ENCODE measurements at places on chromosomes 3 and 15. TPM values are rescaled to one million over a fixed set of nuclear protein-coding genes. Genes with fewer than 3 reads are reported as not detected.

The CNTN4 gene
- total RNA-seq = 1.6 TPM

GRCh38 chr3:15726043-15726442 lies 71.7 kb downstream of the ANKRD28 start:
- H3K27me3 ChIP-seq = no peaks in the 10 kb centered on the region
- H3K4me3 ChIP-seq = no peak overlapping the region
- H3K36me3 ChIP-seq = peaks cover 16% of the 10 kb centered on the region
- no peaks in the 10 kb centered on the region for H3K4me1 ChIP-seq

The ANAPC13 gene
- total RNA-seq = 49.2 TPM

GRCh38 chr15:67024314-67024997 lies 40.9 kb upstream of the SMAD3 start:
- peak; percentile 79 for DNase-seq
- H3K36me3 ChIP-seq = peaks cover 8% of the 10 kb centered on the region
- H3K27me3 ChIP-seq = no peaks in the 10 kb centered on the region
- H3K4me1 ChIP-seq = peaks cover 38% of the 10 kb centered on the region
- H3K4me3 ChIP-seq = peak overlapping the region; percentile 7

GRCh38 chr3:124878561-124879336 lies 8.4 kb downstream of the ITGB5 start:
- peak; percentile 72 for DNase-seq
- peak overlapping the region; percentile 83 for H3K27ac ChIP-seq
- peaks cover 10% of the 10 kb centered on the region for H3K36me3 ChIP-seq

DNA sequence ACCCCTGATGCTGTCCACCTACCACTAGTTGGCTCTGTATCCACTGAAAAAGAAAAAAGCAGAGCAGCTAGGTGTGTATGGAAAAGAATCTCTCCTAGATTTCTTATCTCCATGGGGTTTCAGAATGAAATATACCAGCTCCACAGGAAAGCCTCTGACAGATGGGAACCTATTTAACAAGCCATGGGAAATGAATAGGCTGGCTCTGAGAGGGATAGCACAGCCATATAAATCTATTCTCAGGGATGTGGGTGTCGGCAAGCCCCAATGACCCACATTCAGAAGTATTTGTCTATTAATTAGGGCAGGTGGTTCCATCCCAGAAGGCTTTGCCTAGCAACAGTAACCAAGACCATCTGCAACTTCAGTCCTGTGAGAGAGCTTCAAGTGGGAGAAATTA lies 694.1 kb downstream of the AGBL1 start:
- no peaks in the 10 kb centered on the region for H3K36me3 ChIP-seq
- H3K27ac ChIP-seq = no peak overlapping the region
- no peak for DNase-seq
- no peaks in the 10 kb centered on the region for H3K27me3 ChIP-seq
- no peak overlapping the region for H3K4me3 ChIP-seq

DNA sequence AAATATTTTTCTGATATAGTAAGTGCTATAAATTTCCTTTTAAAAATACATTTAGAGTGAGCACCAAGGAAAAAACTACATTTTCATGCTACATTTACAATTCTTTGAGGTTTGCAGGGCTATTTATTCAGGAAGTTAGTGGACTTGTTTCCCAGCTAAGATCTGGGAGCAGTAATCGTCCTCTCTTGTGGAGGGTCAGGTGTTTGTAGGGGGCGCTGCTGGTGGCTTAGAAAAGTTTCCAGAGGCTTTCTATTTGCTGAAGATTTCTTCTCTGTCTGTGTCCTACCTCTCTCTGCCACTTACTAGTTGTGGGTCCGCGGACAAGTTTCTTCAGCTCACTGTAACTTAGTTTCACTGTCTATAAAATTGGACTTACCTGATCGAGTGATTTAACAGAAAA lies 163.9 kb downstream of the PEX5L start:
- H3K27ac ChIP-seq = no peak overlapping the region
- H3K36me3 ChIP-seq = no peaks in the 10 kb centered on the region
- DNase-seq = no peak
- no peaks in the 10 kb centered on the region for H3K27me3 ChIP-seq
- H3K4me1 ChIP-seq = no peaks in the 10 kb centered on the region

The SLCO2A1 gene
- not detected for total RNA-seq

- H3K4me3 ChIP-seq = no peak overlapping the region
- no peaks in the 10 kb centered on the region for H3K36me3 ChIP-seq
- no peak overlapping the region for H3K27ac ChIP-seq
- peak; percentile 1 for DNase-seq
- H3K4me1 ChIP-seq = no peaks in the 10 kb centered on the region
Observed at GRCh38 chr3:1404270-1404962, 311.6 kb downstream of the CNTN6 start.

The TMED3 gene
- total RNA-seq = 139 TPM

DNA sequence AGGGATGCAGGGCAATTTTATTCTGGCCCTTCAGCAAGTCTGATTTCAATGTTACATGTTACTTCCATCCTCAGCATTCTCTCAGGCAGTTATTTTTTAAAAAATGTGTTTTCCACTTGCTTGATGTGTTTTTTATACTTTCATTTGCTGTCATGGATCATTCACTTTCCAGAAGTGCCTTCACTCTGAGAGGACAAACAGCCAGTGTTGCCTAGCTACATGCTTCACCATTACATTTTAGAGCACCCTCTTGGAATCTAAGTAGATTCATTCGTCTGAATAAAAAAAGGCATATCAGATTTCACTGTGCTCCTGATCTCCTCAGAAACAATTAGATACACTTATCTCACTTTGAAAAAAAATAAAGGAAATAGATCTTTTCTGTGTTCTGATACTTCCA lies 93.6 kb upstream of the POU1F1 start:
- no peak for DNase-seq
- H3K27ac ChIP-seq = no peak overlapping the region
- no peaks in the 10 kb centered on the region for H3K36me3 ChIP-seq
- no peaks in the 10 kb centered on the region for H3K27me3 ChIP-seq
- no peak overlapping the region for H3K4me3 ChIP-seq

- H3K27ac ChIP-seq = no peak overlapping the region
- no peak overlapping the region for H3K4me3 ChIP-seq
- DNase-seq = no peak
- no peaks in the 10 kb centered on the region for H3K4me1 ChIP-seq
- H3K36me3 ChIP-seq = no peaks in the 10 kb centered on the region
Observed at GRCh38 chr15:73258271-73259108, 110.3 kb downstream of the HCN4 start.

The PCNP gene
- total RNA-seq = 135 TPM

GRCh38 chr3:36124118-36124796 lies 256.0 kb upstream of the STAC start:
- no peaks in the 10 kb centered on the region for H3K27me3 ChIP-seq
- H3K4me3 ChIP-seq = no peak overlapping the region
- H3K4me1 ChIP-seq = peaks cover 6% of the 10 kb centered on the region

GRCh38 chr3:152827313-152827712 lies 7.6 kb upstream of the P2RY1 start:
- no peak for DNase-seq
- no peak overlapping the region for H3K4me3 ChIP-seq
- H3K36me3 ChIP-seq = no peaks in the 10 kb centered on the region
- H3K4me1 ChIP-seq = peaks cover 11% of the 10 kb centered on the region
- H3K27ac ChIP-seq = no peak overlapping the region
- no peaks in the 10 kb centered on the region for H3K27me3 ChIP-seq

DNA sequence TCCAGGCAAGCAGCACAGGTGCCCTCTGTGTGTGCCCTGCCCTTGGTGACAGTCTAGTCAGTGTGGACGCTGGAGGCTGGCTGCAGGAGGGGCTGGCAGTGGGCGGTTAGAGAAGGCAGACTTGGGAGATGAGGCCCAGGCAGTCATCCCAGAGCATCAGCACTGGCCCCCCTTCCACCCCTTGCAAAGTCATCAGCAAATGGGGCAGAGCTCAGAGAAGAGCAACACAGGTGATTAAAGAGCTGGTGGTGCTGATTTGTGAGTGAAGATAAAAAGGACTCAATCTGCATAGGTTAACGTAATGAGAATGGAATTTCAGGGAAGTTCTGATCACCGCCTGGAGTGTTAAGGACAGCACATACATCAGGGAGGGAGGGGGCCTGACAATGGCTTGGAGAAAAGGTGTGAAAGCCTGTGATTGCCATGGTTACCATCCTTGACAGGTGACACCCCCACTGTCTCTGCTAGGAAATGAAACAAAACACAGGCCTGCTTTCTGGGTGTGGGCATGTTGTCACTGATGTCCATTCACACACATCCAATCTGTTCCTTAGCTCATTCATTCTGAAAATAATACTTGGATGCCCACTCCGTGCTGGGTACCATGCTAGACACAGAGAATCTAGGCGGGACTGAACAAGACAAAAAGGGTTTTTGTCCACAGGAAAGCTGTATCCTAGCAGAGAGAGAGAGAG lies 269.6 kb upstream of the ST8SIA2 start:
- no peaks in the 10 kb centered on the region for H3K4me1 ChIP-seq
- no peaks in the 10 kb centered on the region for H3K27me3 ChIP-seq
- DNase-seq = no peak
- H3K27ac ChIP-seq = no peak overlapping the region

- no peaks in the 10 kb centered on the region for H3K27me3 ChIP-seq
- H3K27ac ChIP-seq = no peak overlapping the region
- no peak overlapping the region for H3K4me3 ChIP-seq
- H3K4me1 ChIP-seq = no peaks in the 10 kb centered on the region
- no peak for DNase-seq
Observed at GRCh38 chr3:67524046-67524445, 130.4 kb downstream of the SUCLG2 start.

DNA sequence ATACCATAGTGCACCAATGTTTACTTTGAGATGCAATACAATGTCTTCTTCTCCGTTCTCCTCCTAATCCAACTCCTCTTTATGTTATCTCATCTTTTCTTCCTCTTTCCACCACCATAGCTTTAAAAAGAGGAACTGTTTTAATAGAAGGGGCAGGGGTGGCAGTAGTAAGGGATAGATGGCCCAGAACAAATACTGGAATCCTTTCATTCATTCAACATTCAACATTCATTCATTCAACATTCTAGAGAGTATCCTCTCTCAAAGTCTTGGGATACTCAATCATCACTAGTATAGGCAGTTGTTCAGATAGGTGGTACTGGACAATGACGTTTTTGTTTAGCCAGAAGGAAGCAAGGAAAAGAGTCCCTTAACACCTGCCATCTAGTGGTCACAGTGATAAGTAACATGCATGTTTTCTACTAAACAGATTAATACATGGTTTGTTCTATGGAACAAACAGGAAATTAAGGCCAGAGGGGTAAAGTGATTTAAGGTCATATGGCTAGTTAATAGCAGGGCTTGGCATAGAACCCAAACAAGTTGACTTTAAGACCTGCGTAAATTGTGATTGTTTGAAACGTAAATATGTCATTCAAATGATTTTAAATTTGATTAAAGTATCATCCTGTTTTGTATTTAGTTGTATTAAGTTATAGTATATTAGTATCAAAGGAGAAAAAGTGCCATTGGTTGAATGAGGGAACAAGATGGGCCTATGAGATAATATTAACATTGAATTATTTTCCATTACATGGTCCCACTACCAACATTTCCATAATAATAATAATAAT lies 26.9 kb upstream of the EHHADH start:
- no peak overlapping the region for H3K4me3 ChIP-seq
- peaks cover 23% of the 10 kb centered on the region for H3K36me3 ChIP-seq
- DNase-seq = peak; percentile 49
- H3K27ac ChIP-seq = peak overlapping the region; percentile 14
- no peaks in the 10 kb centered on the region for H3K27me3 ChIP-seq
- H3K4me1 ChIP-seq = peaks cover 33% of the 10 kb centered on the region

GRCh38 chr3:33153782-33154181 lies 40.0 kb downstream of the CRTAP start:
- no peaks in the 10 kb centered on the region for H3K27me3 ChIP-seq
- H3K4me1 ChIP-seq = no peaks in the 10 kb centered on the region
- no peak for DNase-seq

The LMAN1L gene
- total RNA-seq = 1.1 TPM

Measured in Calu3 (cell line).